ENCODE measurements at places on chromosomes 6 and 20. TPM values are rescaled to one million over a fixed set of nuclear protein-coding genes. Genes with fewer than 3 reads are reported as not detected.

DNA sequence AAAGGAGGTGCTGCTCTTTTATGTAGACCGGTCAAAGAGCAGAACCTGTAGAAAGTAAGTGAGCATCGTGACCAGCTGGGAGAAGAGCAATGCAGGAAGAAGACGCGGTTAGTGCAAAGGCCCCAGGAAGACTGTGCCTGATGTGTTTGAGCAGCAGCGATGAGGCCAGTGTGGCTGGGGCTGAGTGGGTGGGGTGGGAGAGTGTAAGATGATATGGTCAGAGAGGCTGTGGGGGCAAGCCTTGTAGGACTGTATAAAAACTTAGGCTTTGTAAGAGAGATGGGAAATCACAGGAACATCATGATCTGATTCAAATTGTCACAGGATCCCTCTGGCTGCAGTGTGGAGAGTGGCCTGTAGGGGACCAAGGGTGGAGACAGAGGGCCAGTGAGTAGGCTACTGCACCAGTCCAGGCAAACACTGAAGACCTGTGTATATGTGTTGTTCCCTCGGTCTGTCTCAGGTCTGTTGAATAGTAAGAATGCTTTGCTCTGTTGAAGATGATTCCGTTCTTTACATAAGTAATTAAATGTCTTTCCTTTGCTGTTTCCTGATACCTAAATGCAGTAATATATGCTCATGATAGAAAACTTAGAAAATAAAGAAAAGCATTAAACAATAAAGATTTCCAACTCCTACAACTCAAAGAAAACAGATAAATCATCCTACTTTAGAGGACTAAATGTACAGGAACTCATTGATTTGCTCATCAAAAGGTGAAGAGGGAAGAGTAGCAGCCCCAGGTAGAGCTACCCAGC, 23.6 kb upstream of the WFDC2 start:
- DNase-seq, result peak; percentile 66

- peak; percentile 73 for DNase-seq
Measured at GRCh38 chr6:170080828-170081371, 210.0 kb downstream of the DLL1 start.

- no peak for DNase-seq
Measured at GRCh38 chr6:150887978-150888563, 22.6 kb downstream of the MTHFD1L start.

GRCh38 chr20:49620364-49621240, 52.7 kb upstream of the PTGIS start:
- no peak for DNase-seq

DNA sequence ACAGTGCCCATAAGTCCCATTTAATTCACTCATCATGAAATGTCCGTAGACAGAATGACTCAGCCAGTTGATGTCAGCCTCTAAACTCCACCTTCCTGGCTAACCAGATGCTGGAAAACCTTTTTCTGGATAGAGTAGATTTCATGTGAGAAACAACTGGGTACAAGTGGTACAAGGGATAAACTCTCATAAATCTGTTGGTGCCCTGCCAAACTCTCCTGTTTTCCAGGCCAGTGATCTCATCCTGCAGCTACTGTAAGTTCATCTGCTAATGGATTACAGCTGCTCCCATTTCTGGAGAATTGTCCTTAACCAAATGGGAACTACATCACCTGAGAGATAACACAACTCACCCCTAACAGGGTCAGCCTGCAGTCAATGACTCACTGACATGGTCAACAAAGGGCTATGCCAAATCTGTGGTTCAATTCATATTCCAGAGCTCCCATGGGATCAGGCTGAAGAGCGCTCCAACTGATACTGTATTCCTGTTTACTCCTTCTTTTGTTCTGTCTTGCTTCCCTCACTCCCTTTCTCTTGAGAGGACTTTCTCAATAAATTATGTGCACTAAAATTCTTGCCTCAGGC, 210.1 kb upstream of the HDDC2 start:
- no peak for DNase-seq

DNA sequence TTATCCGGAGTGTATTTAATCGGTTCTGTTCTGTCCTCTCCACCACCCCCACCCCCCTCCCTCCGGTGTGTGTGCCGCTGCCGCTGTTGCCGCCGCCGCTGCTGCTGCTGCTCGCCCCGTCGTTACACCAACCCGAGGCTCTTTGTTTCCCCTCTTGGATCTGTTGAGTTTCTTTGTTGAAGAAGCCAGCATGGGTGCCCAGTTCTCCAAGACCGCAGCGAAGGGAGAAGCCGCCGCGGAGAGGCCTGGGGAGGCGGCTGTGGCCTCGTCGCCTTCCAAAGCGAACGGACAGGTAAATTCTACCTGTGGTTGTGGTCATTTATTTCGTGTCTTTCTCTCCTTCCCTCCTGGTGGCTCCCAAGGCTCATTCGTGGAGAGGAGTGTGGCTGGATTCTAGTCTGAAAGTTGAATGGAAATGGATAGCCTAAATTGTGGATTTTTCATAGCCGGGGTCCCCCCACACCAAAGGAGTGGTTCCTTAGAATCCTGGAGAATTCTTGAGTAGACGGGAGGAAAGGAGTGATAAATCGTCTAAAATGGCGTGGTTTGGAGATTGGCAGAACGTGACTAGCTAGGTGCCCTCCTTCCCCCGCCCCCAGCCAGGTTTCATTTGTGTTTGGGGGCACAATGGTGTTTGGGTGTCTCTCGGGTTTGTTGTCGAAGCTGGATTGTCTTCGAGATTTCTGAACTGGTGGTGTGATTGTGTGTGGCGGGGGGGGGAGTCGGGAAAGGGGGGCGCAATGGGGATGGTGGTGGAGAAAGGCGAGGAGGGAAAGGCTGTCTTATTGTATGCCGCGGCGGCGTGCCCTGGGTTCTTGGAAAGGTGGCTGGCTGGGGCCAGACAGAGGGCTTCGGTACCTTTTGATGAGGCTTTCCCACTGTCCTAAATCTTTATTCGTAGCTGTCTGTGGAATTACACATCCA, 673 bp downstream of the MARCKS start:
- peak; percentile 29 for DNase-seq

DNA sequence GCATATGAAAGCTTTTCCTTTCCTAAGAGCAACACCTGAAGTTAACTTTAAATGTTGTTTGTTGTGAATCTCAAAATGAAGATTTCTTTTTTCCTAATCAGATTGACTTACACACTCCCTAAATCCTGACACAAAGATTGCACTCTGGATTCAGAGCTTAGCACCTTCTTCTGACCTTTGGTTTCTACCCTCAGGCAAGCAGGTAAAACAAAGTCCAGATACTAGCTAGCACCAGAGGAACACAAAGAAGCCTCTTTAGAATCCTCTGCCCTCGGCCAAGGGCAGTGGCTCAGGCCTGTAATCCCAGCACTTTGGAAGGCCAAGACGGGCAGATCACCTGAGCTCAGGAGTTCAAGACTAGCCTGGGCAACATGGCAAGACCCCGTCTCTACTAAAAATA, 14.5 kb downstream of the SERAC1 start:
- DNase-seq, result no peak

- DNase-seq, result no peak
Measured at GRCh38 chr20:42370075-42370474, 751.9 kb upstream of the CHD6 start.

Gene MYLK2
- 1.6 TPM for total RNA-seq

Gene IMPG1
- total RNA-seq, result not detected

Gene SLC22A23
- total RNA-seq, result 12.5 TPM

Data from neural crest cell (in vitro differentiated cells).